Activated naive CD8-positive, alpha-beta T cell treated with anti-CD3 and anti-CD28 coated beads for 36 hours (primary cell): ENCODE measurements at places on chromosomes 3 and 15.

DNA sequence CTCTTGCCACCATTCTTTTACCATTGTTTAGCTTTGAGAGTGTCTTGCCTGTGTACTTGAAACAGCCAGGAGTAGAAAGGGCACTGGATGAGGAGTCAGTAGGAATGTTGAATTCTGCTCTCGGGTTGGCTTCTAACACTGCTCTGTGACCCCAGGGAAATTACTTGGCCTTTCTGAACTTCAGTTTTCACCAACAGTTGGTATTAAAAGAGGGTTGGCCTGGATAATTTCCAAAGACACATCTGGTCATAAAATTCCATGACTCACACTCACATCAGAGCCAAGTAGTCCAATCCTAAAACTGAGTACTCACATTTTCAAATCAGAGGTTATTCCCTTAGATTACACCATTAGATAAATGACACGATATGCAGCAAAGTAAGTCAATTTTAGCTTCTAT, 141.6 kb downstream of the ECT2 start:
- DNase-seq, result no peak

DNA sequence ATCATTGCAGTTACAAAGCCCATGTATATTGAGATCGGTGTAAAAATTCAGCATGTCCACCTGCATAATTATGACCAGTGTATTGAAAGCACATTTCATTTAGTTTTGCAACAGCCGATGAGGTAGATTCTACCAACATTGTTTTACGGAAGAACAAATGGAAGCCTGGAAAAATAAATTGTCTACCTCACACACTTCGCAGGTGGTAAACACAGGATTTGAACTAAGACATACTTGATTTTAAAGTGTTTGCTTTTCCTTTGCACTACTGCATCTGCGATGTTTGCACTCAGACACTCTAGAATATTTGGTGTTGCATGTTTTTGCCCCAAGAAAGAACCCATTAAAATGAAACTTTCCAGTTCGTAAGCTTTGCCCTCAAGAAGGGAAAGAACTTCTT, 148.4 kb downstream of the PGPEP1L start:
- no peak for DNase-seq

DNA sequence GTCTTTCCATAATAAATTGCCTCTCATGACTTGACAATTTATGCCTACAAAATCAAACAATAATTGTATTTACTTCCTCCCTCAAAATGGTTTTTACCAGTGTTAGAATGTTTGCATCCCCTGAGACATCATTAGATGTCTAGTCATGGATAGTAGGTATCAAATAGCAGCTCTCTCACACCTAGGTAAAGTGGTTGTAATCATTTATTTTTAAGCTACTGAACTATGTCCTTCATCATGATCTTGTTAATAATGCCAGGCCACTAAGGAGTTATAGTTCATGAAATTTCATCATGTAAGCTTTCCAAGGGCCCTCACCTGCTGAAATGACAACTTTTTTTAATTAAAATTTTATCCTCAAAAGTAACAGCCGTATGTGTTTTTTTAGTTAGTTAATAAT, 134.1 kb downstream of the ARPP21 start:
- no peak for DNase-seq

GRCh38 chr3:152269831-152270734, 1.4 kb downstream of the MBNL1 start:
- peak; percentile 21 for DNase-seq

GRCh38 chr3:142624341-142625152, 28.4 kb downstream of the PLS1 start:
- DNase-seq, result no peak

DNA sequence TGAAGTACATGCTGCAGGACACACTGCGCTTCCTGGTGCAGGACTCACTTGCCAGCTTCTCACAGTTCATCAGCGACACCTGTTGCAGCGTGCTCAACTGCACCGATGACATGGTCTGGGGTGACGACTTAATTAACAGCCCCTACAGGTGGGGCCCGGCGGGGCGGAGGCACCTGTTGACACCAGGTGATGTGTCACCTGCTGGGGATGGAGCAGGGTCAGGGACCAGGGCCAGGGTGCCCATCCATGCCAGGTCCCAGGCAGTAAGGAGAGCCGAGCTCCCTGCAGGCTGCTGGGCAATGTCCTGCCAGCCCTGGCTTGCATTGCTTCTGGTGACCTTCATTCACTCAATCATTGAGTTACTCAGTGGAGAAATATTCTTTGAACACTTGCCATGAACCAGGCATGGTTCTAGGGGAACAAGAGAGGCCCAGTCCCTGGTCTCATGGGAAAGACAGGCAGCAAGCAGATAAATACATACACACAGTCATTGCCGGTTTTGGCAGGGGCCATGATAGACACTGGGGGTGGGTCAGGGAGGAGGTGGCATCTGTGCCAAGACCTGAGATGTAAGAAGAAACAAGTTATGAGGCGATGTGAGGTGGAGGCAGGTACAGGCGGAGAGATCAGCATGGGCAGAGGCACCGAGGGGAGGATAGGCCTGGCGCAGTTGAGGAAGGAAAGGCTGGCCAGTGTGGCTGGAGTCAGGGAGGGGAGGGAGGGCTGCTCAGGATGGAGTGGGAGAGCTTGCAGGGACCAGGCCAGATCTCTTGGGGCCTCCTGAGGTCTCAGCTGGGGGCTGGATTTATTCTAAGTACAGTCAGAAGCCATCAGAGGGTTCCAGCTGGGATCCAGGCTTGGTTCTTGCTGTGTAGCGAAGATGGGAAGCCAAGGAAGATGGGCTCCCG, 30.8 kb downstream of the DNAH1 start:
- no peak for DNase-seq

DNA sequence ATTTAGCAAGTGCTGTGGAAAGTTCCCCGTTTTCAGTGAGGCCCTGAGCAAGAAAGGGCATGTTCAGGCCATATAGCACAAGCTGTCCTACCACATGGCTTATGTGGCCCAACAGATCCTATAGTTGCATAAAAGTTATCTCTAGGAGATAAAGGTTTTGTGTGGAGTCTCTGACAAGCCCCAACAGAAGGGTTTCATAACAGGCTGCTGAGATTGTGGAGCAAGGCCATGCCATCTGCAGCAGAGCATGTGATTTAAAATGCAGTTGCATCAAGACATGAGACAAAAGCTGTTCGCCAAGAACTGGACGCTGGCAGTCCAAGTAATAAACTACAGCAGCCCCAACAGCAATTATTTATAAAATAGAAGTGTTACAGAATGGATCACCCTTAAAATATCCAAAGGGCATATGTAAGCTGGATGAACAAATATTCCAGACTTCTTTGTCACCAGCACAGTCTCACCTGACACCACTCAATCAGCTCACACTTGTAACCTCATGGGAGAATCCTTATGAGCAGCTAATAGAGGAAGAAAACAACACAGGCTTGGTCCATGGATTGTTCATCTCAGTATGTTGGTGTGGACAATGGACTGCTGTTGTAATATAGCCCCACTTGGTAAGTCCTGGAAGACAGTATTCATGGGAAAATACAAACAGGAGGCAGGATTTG, 14.4 kb upstream of the CLDN1 start:
- no peak for DNase-seq

DNA sequence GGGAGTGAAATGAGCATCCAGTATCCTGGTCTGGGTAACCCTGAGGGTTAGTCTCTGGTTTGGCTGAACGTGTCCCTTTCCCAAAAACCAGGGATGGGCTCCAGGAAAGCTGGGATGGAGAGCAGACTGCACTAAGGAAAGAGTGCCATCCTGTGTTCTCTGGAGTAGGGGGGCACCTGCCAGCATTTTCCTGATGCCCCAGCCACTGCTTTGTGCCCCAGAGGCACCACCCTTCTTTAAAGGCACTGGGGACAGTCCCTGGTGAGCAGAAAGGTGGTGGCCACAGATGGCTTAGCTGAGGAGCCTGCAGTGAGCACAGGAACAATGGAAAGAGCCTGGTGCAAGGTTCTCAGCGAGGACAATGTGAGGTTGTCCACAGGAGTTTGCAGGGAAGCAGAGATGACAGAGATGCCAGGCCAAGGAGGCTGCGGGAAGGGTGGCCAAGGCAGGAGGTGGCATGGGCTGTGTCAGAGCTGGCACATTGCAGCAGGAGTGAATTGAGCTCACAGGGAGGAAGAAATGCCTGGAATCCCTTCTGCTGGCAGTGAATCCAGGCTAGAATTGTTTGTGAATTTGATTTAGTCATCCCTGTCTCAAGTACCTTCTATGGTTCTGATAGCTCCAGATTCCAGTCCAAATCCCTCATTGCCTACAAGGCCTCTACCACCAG, 39.9 kb downstream of the AMOTL2 start:
- DNase-seq, result no peak

DNA sequence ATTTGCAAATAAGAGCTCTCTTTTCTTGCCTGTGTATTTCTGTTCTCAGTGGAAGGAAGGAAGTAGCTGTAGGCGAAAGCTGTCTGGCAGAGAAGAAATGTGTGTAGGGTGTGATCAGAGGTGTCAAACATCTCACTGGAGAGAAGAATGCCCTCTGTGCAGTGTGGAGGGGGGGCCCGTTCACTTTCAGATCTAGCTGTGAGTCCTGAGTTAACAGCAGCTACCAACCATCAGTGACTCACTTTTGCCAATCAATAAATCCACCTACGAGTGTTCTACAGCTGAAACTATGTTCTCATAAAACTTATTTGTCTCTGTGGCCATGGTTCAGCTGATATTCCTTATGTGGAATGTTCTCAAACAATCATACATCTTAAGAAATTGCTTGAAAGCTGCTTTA, 103.7 kb downstream of the FRMD4B start:
- peak; percentile 69 for DNase-seq

DNA sequence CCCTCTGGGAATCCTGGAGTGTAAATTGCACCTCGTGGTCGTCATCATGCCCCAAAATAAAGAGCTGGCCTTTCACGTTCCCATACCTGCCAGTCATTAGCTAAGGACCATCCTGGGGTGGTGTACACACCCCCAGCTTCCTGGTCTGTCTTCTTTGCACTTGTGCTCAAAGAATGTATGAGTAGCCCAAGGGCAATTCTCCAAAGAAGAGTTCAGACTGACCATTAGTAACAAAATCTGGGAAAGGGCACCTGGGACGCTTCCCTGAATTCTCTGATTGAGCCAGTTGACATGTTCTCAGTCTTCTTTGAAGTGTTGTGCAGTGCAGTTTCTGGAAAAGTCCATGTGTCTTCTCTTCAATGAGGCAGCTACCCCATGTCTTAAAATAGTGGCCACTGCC, 34.8 kb downstream of the FAM3D start:
- no peak for DNase-seq

GRCh38 chr15:94177112-94177511, 54.2 kb upstream of the MCTP2 start:
- DNase-seq, result no peak

DNA sequence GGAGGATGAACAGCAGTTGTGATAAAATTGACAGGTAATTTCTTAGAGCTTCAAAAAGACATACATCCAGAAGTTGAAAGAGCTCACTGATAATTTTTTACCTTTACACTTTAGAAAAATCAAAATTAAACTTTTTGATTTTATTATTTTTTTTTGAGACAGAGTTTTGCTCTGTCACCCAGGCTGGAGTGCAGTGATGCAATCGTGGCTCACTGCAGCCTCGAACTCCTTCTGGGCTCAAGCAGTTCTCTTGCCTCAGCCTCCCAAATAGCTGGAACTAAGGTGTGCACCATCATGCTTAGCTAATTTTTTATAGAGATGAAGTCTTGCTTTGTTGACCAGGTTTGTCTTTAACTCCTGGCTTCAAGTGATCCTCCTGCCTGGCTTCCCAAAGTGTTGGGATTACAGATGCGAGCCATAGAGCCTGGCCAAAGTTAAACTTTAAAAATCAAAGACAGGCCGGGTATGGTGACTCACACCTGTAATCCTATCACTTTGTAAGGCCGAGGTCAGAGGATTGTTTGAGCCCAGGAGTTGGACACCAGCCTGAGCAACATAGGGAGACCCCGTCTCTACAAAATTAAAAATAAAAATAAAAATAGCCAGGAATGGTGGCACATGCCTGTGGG, 21.7 kb downstream of the PLA2G4F start:
- no peak for DNase-seq
